Pons (tissue), 1 donor: ENCODE measurements at places on chromosomes 11 and 22.

GRCh38 chr11:27614092-27614491 is 86.2 kb downstream of the BDNF start:
- peak; percentile 58 for DNase-seq

GRCh38 chr22:36613958-36614357 is 85.0 kb upstream of the EIF3D start:
- no peak for DNase-seq

GRCh38 chr22:26713823-26714449 is 56.5 kb downstream of the MIAT start:
- DNase-seq = no peak

GRCh38 chr11:95358511-95359340 is 127.7 kb upstream of the SESN3 start:
- no peak for DNase-seq

DNA sequence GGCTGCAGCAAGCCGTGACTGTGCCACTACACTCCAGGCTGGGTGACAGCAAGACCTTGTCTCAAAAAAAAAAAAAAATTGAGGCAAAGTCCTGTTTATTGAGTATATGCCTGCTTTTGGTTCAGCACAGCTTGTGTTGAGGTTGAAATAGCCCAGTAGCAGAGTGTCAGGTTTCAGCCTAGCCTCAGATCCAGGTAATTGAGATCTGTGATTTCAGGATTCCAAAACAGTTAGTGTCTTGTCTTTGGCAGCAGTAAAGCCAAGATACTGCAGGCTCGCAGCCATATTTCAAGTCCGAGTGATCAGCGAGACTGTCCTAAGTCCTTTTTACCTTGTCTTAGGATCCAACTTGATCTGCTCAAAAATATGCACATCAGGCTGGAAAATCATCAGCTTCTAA is 27.0 kb downstream of the CUL5 start:
- DNase-seq = peak; percentile 16

DNA sequence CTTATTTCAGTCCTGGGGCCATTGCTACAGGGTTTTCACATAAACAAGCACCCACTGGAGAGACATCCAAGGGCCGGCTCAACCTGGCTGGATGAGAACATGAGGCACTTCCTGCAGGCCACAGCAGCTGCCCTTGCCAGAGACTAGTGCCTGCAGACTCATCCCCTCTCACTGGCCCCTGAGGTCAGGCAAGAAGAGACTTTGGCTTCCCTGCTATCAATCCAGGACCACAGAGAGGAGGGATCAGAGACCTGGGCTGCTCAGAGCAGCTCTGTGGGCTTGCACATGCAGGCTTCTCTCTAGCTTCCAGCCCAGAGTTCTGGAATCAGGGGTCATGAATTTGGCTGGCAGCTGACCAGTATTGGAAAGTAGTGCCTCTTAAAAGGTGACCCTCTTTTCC is 79.5 kb downstream of the CABIN1 start:
- DNase-seq = no peak

GRCh38 chr11:126339863-126340434 is 15.5 kb upstream of the ST3GAL4 start:
- DNase-seq = no peak

DNA sequence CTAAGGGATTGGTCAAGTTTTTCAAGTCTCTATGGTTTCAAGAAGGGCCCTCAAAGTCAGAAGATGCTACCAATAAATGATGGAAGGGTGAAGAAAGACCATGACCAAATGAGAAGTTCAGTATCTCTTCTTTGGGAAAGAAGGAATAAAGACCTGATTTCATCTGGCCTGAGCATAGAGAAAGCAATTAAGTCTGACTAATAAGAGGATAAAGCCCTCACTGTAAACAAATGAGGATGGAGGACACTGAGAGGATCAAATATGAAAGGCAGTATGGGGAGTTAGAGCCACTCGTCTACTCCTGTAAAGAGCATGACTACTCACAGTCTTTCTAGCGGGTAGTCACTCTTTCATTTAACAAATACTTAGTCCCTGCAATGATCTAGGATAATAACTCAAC is 44.6 kb downstream of the FAM168A start:
- no peak for DNase-seq

GRCh38 chr22:38125038-38125610 is 14.6 kb upstream of the BAIAP2L2 start:
- DNase-seq = no peak

DNA sequence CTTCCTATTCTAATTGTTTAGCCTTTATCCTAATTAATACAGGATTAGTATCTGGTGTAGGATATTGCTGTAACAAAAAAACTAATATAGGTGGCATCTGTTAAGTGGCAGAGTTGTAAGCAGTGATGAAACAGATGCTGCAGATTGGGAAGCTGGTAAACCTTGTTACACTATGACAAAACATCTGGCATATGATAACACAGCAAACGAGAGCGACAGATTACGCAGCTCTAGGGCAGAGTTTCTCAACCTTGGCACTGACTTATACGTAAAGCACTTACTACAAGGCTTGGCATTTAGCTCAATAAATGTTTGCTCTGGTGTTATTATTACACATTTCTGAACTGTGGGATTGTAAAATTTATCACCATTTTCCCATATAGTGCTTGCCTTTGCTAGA is 137.0 kb downstream of the ATG16L2 start:
- no peak for DNase-seq

- DNase-seq = peak; percentile 30
Measured at GRCh38 chr11:123742031-123742723, 717 bp upstream of the ZNF202 start.

DNA sequence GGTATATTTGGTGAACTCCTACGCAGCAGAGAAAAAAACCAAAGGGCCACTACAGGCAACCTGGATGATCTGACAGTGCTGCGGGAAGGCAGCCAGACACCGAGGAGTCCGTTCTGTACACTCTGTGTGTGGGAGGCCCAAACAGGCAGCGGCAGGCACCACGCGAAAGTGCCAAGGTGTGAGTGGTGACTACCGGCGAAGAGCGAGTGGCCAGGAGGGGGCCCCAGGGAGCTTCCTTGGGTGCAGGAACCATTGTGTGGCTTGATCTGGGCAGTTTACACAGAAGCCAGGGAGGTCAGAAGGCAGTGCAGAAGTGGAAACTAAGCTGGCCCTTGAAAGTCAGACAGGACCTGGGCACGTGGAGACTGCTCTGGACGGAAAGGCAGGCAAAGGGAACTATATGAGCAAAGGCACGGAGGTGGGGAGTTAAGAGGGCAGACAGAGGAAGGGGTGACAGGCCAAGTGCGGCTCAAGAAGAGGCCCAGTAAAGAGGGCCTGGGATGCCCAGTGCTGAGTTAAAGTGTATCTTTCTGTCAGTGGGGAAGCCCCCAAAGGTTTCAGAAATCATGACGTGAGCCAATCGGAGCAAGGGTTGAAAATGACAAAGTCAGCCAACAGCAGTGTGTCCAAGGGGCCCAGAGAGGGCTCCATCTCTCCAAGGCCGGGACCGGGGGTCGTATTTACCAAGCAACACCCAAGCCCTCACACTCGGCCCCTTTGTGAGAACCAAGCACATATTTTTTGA is 10.6 kb downstream of the TMEM184B start:
- DNase-seq = peak; percentile 79

DNA sequence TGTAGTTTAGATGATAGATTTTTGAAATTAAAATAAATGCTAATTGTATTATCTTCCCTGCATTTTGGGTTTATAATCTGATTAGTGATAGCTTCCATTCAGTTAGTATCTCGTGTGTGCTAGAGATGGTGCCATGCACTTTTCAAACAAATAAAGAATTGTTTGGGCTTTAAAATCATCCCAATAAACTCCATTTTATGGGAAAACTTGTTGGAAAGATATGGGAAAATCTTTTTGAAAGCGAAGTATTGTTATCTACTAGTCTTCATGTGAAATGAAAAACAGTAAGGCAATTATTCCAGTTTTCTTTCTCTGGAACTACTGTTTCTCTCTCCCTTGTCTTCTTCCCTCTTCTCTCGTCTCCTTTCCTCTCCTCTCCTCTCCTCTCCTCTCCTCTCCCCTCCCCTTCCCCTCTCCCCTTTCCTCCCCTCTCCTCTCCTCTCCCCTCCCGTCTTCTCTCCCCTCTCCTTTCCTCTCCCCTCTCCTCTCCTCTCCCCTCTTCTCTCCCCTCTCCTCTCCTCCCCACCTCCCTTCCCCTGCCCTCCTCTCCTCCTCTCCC is 27.9 kb upstream of the MUC15 start:
- DNase-seq = no peak

DNA sequence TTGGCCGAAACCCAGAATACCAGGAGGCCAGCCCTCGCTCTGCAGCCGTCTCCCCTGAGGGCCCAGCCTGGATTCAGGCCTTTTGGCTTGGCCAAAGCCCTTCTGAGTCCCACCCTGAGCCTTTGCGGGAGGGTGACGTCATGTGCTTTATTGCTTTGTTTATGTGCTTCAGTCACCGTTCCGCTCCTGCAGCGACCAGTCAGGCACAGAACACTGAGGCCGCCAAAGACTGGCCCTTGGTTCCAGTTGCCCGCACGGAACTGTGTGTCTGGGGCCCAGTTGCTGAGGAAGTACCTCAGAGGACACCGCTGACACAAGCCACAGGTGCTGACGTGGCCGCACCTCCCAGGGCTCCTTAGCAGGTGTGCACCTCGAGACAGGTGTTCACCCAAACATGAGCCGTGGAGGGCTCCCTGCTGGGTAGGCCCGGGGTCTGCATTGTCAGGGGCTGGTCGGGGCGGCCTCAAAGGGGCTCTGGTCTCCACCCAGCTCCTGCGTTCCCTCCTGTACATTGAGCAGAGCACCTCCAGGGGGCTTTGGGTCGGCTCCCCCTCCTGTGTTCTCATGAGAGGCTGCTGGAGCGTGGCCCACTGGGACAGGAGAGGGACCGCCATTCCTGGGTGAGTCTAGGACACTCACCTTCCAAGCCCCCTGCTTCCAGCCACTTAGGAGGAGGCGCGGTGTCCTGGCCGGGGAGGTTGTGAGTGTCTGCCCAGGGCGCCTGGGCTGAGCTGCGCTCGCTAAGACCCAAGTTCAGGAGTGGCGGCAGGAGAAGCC is 376.8 kb downstream of the TBC1D22A start:
- no peak for DNase-seq

DNA sequence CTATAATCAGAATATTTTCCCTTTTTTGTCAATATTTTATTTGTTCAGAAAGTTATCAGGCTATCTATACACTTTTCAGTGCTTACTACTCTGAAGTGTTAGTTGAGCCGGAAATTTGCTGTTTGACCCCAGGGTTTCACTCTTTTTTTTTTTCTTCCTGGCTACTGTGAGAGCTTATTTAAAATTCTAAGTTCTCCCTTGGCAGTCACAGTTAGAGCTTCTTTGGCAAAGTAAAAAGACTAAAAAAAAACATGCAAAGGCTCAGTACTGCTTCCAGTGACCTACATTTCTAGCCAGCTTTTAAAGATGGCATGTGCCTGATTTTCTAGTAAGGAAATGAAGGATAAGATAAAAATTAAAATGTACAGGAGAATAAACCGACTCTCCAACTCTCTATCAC is 48.4 kb downstream of the ELP4 start:
- DNase-seq = peak; percentile 57

DNA sequence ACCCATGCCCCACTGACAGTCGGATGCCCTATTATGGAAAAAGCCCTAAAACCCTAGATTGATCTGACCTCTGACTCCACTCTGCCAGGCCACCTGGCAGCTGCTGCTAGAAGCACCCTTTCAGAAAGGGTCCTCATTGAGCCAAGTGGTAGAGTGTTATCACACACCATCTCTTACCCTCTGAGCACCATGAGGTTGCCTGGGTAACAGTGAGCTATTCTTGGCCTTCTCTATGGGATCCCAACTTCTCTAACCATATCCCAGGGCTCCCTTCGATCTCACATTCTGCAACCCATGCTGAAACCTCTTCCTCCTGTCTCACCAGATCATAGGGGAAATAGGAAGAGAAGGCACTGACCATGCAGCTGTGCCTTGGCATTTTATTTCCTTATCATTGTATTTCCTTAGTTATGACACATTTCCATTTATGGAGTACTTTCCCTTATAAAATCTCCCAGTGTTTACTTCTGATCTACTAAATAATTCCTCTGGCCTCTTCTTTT is 52.7 kb downstream of the MPPED2 start:
- DNase-seq = no peak

DNA sequence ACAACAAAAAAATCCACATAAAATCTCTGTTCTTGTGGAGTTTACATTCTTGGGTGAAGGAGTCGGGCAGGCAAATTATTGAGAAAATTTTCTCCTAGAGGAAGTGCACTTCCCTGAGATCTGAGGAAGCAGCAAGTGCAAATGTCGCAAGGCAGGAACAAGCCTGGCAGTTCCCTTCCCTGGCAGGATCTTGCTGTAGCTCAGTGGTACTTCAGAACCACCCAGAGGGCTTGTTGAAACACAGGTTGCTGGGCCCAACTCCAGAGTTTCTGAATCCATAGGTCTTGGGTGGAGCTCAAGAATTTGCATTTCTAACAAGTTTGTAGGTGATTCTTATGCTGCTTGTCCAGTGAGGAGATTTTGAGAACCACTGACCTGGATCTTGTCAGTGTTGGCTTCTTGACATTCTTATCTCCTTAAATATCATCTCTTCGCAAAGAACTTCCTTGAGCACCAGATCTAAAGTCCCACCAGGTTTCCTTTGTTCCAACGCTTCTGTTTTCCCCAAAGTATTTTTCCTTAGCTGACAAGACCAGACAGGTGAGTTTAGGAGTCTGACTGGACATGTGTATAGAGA is 9.6 kb downstream of the QSER1 start:
- no peak for DNase-seq

GRCh38 chr22:45547731-45548130 is 45.0 kb downstream of the FBLN1 start:
- no peak for DNase-seq

DNA sequence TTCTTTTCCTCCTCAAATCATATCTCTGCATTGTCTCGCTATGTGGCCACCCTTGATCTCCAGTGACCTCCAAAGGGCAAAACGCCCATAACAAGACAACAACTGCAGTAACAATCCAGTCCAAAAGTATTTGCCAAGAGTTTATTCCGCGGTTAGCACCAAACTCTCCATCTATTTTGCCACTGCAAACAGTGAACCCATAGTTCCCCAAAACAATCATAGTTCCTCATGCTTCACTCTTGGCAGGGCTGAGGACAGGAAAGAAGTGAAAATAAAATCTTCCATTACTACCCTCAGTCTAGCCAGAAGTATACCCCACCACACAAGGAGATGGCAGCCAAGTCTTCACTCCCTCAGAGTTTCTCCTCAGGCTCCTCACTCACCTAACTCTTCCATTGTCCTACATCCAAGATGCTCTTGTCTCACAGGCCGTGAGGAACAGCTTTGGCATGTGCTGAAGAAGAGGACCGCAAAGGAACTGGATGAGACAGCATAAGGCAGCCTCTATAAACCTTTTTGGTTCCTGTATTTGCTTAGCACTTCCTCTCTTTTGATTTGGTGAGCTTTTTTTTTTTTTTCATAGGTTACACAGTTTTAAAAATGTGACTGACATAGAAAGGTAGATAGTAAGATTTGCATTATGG is at the start of gene LPXN:
LPXN (minus strand) TSS at position 480 of the 644 bp plus-strand sequence; CDS start at position 396, 84 bp downstream.
- peak; percentile 91 for DNase-seq

- no peak for DNase-seq
Measured at GRCh38 chr11:124745835-124746620, 6.0 kb downstream of the VSIG2 start.

DNA sequence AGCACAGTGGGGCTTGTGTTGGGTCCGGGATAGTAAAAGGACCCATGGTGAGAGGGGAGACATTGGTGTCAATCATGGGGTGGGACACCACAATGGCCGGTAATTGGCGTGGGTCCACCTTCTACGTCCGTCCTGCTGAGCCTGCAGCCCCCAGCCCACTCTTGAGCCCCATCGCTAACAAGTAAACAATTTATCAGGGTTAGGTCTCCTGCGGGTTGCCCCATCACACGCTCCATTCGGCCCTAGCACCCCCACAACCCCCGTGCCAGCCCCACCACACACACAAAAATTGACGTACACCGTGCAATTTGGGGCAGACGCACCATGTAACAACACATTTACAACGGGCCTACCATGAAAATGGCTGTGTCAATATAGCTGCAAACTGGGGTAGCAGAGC is 86.5 kb upstream of the HTATIP2 start:
- DNase-seq = no peak
